ENCODE measurements at places on chromosomes 7 and 10.

DNA sequence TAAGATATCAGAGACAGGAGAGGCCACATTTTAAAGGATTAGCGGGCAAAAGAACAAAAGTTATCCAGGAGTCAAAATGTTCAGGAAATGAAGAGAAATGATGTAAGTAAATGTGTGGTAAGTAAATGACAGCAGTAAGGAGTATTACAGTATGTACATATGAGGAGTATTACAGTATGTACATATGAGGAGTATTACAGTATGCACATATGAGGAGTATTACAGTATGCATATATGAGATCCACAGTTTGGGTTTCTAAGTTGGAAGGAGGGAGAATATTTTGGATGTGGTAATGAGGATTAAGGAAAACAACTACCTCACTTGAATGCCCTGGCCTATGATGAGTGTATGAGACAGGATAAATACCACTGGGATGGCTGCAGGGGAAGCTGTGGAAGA, 192.4 kb upstream of the DGKB start:
- DNase-seq = no peak

- peak; percentile 60 for DNase-seq
Measured at GRCh38 chr10:16943295-16944285, 126.4 kb upstream of the RSU1 start.

GRCh38 chr7:116329686-116330503, 119.6 kb downstream of the TES start:
- DNase-seq = no peak

DNA sequence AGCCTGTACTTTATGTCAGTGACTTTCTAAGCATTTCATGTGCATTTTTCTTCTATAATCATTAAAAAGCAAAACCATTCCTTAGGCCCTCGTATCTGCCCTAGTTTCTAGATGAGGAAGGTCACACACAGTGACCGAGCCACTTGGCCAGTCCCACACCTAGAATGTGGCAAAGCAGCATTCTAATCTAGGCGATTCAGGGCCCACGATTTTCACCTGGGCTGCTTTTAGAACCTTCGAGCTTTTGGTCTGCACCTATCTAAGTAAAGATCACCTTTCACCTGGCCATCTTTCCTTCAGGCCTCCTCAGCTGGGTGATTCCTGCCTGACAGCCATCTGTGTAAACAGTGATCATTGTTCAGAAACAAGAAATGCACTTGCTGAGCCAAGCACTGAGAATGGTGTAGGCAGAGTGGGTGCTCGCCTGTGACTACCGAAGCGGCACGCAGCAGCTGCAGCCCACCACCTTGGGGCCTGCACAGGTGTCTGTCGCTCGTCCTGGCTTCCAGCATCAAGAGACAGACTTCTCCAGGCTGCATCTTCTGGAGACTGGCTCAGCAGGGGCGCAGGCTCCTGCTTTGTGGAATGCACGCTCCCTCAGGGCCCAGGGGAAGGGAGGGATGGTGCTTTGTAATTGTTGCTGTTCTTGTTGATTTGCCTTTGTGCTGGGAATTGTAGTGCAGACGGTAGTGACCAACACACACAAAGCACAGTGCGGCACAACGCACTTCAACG, 149.0 kb upstream of the INSYN2A start:
- no peak for DNase-seq

DNA sequence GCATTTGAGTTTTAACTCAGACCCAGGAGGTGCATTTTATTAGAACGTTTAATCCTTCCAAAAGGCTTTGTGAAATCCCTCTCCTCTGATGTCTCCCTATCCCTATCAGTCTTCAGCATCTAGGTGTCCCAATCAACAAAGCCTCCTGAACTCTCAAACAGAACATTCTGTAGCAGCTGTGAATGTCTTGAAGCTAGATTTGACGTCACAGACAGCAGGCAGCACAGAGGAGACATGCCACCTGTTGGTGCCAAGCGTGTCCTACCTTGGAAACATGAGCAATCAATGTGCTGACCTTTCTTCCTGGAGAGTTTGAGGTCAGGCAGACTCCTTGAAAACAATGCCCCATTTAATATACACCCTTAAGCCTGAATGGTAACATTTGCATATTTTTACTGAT, 125.5 kb downstream of the RNLS start:
- DNase-seq = no peak

GRCh38 chr10:62732841-62733653, 71.5 kb upstream of the ADO start:
- peak; percentile 83 for DNase-seq

DNA sequence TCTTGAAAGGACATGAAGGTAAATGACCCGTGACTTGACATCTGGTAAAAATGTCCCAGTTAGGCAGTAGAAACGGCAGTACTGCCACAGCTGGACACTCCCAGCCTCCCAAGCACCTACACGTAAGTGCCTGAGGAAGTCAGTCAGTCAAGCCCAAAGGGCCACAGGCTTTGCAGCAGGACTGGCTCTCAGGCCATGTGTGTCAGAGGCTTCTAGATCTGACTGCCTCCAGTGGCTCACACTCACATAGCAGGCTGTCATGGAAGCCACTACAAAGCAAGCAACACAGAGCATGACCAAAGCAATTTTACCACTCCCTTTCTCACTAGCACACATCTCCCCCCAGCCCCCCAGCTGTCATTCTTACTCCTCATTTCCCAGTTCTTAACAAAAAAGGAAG, 17.8 kb upstream of the CCNJ start:
- peak; percentile 1 for DNase-seq

- no peak for DNase-seq
Measured at GRCh38 chr7:2564970-2565540, 6.3 kb downstream of the IQCE start.

GRCh38 chr10:86260564-86260963, 106.0 kb downstream of the GRID1 start:
- DNase-seq = no peak

- peak; percentile 26 for DNase-seq
Measured at GRCh38 chr10:133260895-133261725, 15.6 kb downstream of the ADAM8 start.

GRCh38 chr7:130290745-130291144, 2.2 kb upstream of the CPA4 start:
- peak; percentile 70 for DNase-seq

DNA sequence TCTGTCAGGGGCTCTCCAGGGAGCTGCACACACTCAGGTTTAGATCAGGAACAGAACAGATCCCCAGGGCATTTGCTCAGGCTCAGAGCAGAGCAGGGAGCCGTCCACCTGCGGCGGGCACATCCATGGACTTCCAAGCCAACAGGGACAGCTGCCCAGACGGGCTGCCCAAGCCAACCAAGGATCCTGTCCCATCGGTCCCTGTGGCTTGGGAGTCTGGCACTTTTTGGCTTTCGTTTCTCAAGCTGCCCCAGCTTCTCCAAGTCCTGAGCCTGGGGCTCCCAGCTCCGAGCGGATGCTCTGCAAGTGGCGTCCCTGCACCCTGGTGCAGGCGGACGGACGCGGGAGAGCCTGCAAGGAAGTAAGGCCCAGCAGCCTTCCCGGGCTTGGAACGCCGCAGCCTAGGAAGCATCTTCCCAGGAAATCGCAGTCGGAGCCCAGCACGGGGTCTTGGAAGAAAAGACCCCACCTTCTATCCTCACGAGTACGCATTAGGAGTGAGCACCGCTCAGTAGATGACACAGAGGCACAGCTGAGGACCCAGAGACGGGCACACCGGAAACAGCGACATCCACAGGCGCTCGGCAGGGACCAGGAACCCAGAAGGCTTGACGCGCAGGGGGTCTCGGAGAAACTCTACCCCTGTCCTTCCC, 6.0 kb downstream of the GPR146 start:
- DNase-seq = no peak

DNA sequence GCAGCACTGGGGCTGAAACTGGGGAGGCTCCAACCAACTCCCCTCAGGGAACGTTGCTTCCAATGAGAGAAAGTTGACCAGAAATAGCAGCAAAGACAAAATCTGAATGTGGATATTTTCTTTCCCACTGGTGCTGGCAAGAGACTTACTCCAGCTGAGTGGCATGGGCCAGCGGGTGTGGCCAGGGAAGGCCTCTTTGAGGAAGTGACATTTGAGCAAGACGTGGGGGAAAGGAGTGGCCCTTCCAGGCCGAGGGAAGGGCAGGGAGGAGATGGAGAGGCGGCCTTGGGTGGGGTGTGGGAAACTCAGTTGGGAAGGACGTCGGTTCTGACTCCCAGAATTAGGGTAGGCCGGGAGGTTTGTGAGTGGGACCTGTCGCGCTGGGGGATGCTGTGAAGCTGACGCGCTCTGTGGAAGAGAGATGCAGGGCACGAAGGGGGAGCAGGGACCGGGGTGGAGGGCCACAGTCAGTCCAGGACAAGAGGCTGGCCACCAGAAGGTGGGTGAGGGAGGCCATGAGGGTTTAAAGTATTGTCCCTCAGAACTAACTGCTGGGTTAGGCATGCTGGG, 96.7 kb upstream of the IKZF1 start:
- no peak for DNase-seq

GRCh38 chr7:128665057-128665456, 7.0 kb upstream of the GARIN1A start:
- no peak for DNase-seq

- DNase-seq = no peak
Measured at GRCh38 chr7:98628418-98628817, 11.3 kb downstream of the NPTX2 start.

- peak; percentile 36 for DNase-seq
Measured at GRCh38 chr7:140475747-140476333, 3.5 kb downstream of the MKRN1 start.

- DNase-seq = peak; percentile 32
Measured at GRCh38 chr7:50962962-50963374, 180.3 kb upstream of the GRB10 start.

GRCh38 chr7:101534873-101535272, 94.2 kb downstream of the MYL10 start:
- no peak for DNase-seq

DNA sequence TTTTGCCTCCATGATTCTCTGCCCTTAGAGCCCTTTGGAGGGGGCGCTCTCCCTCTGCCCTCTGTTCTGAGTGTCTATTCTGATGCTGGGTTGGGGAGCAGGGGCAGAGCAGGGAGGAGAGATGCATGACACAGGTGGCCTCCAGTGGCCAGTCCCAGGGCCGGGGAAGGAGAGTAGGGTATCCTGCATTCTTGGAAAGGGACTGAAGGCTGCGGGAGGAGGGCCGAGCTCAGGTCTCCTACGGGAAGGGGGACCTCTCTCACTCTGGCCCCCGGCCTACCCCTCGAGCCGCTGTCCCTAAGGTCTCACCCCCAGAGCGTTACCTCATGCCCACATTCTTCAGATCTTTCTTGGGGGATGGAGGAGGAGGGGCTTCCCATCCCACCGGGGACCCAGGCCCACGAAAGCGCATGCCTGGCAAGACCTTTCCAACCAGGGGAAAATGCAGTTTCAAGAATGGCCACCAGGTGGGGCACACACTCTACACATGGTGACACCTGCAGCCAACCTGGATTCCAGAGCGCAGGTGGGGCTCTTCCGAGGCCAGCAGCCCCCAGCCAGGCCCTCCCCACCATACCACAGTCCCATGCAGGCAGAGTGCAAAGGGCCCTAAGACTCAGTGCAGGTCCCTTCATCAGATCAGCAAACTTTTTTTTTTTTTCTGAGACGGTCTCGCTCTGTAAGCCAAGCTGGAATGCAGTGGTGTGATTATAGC, 86.4 kb downstream of the MYL10 start:
- peak; percentile 33 for DNase-seq

DNA sequence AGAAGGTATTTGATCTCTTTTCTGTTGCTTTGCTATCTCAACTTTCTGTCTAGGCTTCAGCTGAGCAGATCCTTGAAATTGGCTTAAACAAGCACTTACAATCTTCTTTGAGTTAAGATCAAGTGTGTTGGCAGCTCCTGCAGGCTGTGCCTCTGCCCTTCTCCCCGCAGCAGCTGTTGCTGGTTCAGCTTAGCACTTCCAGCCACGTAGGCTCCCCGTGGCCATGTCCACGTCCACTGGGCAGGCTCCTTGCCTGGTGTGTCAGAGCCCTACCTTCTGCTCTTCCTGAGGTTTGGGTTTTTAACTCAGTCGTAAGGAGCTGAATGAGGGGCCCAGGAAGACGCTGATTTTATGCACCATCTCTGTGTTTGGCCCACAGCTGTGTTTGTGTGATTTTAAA, 47.2 kb downstream of the CAMK1D start:
- no peak for DNase-seq

- DNase-seq = no peak
Measured at GRCh38 chr7:63067897-63068585, 930.6 kb upstream of the ZNF722 start.

GRCh38 chr7:31938650-31939049, 131.6 kb downstream of the PDE1C start:
- peak; percentile 66 for DNase-seq

GRCh38 chr10:113399065-113399464, 153.8 kb upstream of the HABP2 start:
- DNase-seq = no peak

DNA sequence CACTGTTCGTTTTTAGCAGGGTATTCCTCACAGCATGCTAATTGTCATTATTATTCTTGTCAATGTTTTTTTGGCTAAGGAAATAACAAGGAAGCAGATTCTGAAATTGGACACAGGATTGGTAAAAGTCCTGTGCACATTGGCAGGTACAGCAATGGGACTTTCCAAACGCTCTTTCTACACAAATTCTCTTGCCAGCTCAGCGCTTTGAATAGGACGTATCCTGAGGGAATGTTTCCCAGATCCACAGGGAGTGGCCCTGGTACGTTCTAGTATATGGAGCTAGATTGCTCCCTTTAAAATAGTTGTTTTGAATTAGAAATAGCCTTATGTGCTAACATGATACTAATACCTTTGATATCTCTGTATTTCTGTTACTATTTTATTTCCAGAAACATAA, 82.8 kb upstream of the GRB10 start:
- no peak for DNase-seq

DNA sequence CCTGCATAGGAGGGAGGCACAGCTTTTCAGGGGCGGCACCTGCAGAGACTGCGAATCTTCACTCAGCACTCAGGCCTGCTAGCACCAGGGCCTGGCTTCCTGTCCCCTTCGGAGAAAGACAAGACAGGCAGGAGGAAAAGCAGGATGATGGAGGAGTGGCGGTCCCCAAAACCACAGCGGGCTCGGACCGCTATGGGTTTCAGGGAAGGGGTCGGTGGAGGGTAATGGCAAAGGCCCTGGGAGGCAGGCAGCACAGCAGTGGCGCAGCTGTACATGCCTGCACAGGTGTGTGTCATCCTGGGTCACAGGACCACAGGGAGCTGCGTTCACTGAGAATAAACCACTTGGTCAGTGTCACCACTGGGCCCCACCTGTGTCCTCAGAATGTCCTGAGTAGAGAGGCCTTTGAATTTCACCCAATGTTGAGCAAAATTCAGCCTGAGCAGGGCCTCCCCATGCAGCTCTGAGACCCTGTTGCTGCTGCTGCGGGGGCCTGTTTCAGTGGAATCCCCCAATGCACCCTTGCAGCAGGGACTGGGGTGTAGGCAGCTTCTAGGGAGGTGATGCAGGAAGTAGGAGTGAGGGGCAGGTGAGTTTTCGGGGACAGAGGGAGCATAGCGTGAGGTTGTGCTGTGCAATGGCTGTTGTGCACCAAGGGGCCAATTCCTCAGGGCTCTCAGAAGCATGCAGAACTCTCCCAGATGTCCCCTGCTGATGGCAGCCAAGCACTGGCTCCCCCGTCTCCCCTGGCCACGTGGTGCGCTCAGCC, 90.6 kb upstream of the PPP2R2D start:
- DNase-seq = no peak

GRCh38 chr7:103685646-103686045, 239.6 kb upstream of the SLC26A5 start:
- DNase-seq = no peak

- DNase-seq = no peak
Measured at GRCh38 chr7:107032720-107033438, 11.6 kb upstream of the PRKAR2B start.

GRCh38 chr7:30396389-30396788, 82.2 kb downstream of the NOD1 start:
- DNase-seq = peak; percentile 10

- DNase-seq = no peak
Measured at GRCh38 chr7:12281038-12281437, 69.9 kb downstream of the TMEM106B start.
